Smooth muscle cell of bladder (primary cell): ENCODE measurements at places on chromosomes 2 and 18. TPM values are rescaled to one million over a fixed set of nuclear protein-coding genes. Genes with fewer than 3 reads are reported as not detected.

Gene CFAP65
- total RNA-seq, result not detected in 2 replicates

Gene ASB18
- total RNA-seq, result not detected in 2 replicates

Gene MEMO1
- total RNA-seq, result 26.2 and 27.2 TPM in 2 replicates

Gene RASGRP3
- total RNA-seq, result 0.71 and 1.2 TPM in 2 replicates

Gene POMC
- total RNA-seq, result 0.57 and 2.8 TPM in 2 replicates

Gene SEMA4F
- 4.1 and 4.4 TPM in 2 replicates for total RNA-seq

Gene SS18
- total RNA-seq, result 72.8 and 87.3 TPM in 2 replicates

Gene ABCB11
- total RNA-seq, result not detected in 2 replicates

Gene GALNT3
- total RNA-seq, result 0.65 and 0.71 TPM in 2 replicates

Gene SOWAHC
- 5.4 and 6.5 TPM in 2 replicates for total RNA-seq

Gene TYW5
- 5.4 and 5.8 TPM in 2 replicates for total RNA-seq

Gene SLC16A14
- 3.3 and 4.1 TPM in 2 replicates for total RNA-seq

Gene DNAJC27
- 3.9 and 4.8 TPM in 2 replicates for total RNA-seq

Gene ALPI
- total RNA-seq, result not detected in 2 replicates

Gene CD28
- under 0.01 TPM in 1 of 2 replicates, not detected in the other for total RNA-seq

Gene UGT1A5
- not detected in 2 replicates for total RNA-seq

Gene SCN1A
- total RNA-seq, result 0.09 and 0.28 TPM in 2 replicates

Gene ZNF396
- 2.8 and 3.1 TPM in 2 replicates for total RNA-seq

Gene NDC80
- total RNA-seq, result 2.7 and 2.8 TPM in 2 replicates

Gene ECEL1
- not detected in 2 replicates for total RNA-seq

Gene MYL1
- total RNA-seq, result not detected in 2 replicates

Gene CCDC150
- 1.9 and 3.3 TPM in 2 replicates for total RNA-seq

Gene SNRNP27
- total RNA-seq, result 24.6 and 31.3 TPM in 2 replicates

Gene TMEM214
- 31.6 and 33.6 TPM in 2 replicates for total RNA-seq

Gene FER1L5
- total RNA-seq, result 1.3 and 1.4 TPM in 2 replicates

Gene SLC11A1
- total RNA-seq, result 0.14 and 0.28 TPM in 2 replicates

Gene IL36A
- total RNA-seq, result not detected in 2 replicates

Gene CENPA
- 1.00 and 1.5 TPM in 2 replicates for total RNA-seq

Gene PROKR1
- not detected in 2 replicates for total RNA-seq

Gene EPAS1
- 42.0 and 55.2 TPM in 2 replicates for total RNA-seq

Gene NTSR2
- total RNA-seq, result under 0.01 TPM in 1 of 2 replicates, not detected in the other

Gene REG1B
- not detected in 2 replicates for total RNA-seq

Gene DSC3
- total RNA-seq, result 0.09 and 0.14 TPM in 2 replicates

Gene RIOK3
- total RNA-seq, result 76.2 and 76.5 TPM in 2 replicates

Gene RAX
- not detected in 2 replicates for total RNA-seq

Gene ERMN
- total RNA-seq, result not detected in 2 replicates

Gene NMUR1
- not detected in 2 replicates for total RNA-seq

Gene TMEM237
- 26.0 and 27.7 TPM in 2 replicates for total RNA-seq

Gene IL1F10
- total RNA-seq, result not detected in 2 replicates

Gene MROH2A
- under 0.01 and 0.14 TPM in 2 replicates for total RNA-seq

Gene PROC
- total RNA-seq, result not detected in 2 replicates
